ENCODE measurements at places on chromosomes 4 and X.

GRCh38 chrX:18643243-18643642 lies 28.7 kb downstream of the RS1 start:
- DNase-seq, result no peak

GRCh38 chrX:153645921-153646488 lies 998 bp upstream of the DUSP9 start:
- no peak for DNase-seq

DNA sequence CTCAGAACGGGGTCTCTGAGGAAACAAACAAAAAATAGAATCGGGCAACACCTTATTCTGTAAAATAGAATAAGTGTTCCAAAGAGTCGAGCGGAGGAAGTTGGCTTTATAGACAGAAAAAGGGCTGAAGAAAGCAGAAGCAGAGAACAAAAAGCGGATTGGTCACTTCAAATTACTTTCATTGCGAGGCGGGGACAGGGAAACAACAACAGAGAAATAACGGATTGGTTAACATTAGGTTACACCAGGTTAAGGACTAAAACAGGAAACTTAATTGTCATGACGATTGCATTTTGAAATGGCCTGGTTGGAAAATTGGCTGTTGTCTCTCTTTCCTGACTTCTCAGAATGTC lies 433 bp upstream of the COQ2 start:
- DNase-seq, result no peak

DNA sequence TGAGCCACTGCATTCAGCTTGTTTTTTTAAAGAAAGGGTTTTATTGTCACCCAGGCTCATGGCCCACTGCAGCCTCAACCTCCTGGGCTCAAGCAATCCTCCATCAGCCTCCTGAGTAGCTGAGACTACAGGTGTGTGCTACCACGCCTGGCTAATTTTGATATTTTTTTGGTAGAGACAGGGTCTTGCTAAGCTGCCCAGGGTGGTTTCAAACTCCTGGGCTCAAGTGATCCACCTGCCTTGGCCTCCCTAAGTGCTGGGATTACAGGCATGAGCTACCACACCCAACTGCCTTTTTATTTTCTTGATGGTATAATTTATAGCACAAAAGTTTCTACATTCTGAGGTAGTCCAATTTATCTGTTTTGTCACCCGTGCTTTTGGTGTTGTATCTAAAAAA lies 38.9 kb downstream of the SAT1 start:
- no peak for DNase-seq

GRCh38 chrX:1205681-1206611 lies 6.5 kb downstream of the CRLF2 start:
- DNase-seq, result no peak

DNA sequence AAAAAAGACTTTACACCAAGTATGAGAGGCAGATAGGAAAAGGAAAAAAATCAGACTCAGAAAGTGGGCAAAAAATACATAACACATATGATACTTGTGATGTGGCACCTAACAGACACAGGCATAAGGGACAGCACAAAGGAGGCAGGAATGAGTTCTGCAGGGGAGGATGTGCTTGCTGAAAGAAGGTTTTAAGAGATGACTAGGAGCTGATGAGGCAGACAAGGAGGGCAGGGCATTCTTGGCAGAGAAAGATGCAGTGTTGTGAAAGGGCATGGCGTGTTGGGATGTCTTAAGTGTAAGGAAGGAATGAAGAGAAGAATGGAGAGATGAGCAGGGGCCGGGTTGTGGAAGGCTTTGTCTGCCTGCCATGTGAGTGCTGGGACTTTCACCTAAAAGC lies 49.7 kb upstream of the TMEM154 start:
- DNase-seq, result no peak

- DNase-seq, result no peak
Measured at GRCh38 chrX:148422526-148422925, 77.9 kb upstream of the AFF2 start.

GRCh38 chr4:149951152-149951900 lies 126.9 kb upstream of the DCLK2 start:
- no peak for DNase-seq

DNA sequence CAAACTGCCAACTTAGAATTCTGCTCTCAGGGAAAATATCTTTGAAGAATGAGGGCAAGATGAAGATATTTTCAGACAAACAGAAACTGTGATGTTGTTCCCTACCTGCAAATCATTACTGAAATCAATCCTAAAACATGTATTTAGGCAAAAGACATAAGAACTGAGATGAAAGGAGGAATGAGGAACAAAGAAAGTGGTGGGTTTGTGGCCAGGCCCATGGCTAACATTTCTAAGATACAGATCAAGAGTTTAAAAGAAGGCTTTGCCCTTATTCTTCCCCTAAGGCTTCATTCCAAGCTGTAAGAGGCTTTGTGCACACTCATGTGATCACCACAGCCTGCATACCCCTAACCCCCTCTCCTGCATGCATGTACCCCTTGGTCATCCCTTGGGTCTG lies 46.5 kb downstream of the ADGRG2 start:
- DNase-seq, result no peak

GRCh38 chr4:106659371-106659770 lies 290.8 kb upstream of the GIMD1 start:
- DNase-seq, result no peak

DNA sequence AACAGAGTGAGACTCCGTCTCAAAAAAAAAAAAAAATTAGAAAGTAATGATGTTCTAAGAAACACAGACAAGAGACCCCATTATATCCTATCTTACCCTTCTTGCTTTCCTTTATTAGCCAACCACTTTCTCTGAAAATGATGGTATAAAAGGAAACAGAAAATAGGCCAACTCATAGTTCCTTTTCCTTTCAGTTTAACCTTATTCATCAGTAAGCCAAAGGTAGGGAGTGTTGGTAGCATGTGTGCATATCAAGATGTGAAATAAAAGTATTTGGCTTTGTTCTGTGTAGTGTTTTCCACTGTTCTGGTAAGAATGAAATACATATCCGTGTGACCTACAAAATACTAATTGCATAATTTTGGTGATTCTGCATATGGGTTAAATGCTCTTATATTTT lies 266.6 kb downstream of the ZNF674 start:
- no peak for DNase-seq

GRCh38 chrX:8741981-8742380 lies 10.0 kb upstream of the ANOS1 start:
- no peak for DNase-seq

GRCh38 chrX:40055495-40055894 lies 42.3 kb downstream of the BCOR start:
- no peak for DNase-seq
